ENCODE measurements at places on chromosomes 11 and 22.

- peak; percentile 91 for DNase-seq
These were observed 112.8 kb downstream of the WNT7B start for GRCh38 chr22:45863981-45864751.

DNA sequence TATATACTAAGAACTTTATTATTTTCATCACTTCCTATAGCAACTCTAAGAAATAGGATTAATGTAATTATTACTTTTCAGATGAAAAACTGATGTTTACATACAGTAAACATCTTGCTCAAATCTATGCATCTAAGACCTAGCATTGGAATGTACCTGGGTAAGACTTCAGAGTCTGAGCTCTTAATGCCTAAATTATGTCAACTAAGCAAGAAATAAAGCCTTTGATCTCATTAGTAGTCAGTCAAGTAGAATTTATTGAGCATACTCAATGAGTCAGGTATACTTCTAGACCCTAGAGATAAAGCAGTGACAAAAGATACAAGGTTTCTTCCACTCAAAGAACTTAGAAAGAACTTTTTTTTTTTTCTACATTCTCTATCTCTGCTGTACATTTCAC, 16.7 kb upstream of the OR51Q1 start:
- no peak for DNase-seq

GRCh38 chr11:18522388-18522787, 4.4 kb downstream of the TSG101 start:
- DNase-seq: no peak

- DNase-seq: no peak
These were observed 159.2 kb downstream of the TRIM29 start for GRCh38 chr11:119978696-119979095.

- peak; percentile 92 for DNase-seq
These were observed 15.7 kb upstream of the SPTBN2 start for GRCh38 chr11:66744485-66745355.

DNA sequence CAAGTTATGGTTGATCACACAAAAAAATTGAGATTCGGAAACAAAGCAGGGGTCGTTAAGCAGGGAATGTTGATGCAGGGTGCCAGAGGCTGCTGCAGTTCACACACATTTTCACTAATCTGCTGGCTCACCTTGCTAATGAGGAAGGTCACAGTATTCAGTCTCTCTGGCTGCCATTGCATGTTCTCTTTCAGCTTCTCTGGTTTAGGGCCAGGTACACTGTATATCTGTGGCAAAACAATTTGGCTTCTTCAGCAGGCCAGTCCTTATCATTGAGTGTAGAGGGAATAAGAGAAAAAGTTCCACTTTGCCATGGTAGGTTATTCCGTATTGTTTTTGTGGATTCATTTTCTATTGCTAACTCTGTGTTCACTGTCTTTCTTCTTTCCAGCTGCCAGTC, 283.7 kb upstream of the ANO3 start:
- DNase-seq: no peak

GRCh38 chr11:57460022-57460757, at the start of gene RTN4RL2:
Gene RTN4RL2, plus strand, starts transcription at chr11:57460528. Its CDS starts 338 bp downstream, at chr11:57460866.
- peak; percentile 74 for DNase-seq

GRCh38 chr11:74084796-74085541, 76.1 kb upstream of the UCP3 start:
- no peak for DNase-seq

GRCh38 chr11:64729851-64730382, 6.9 kb upstream of the NRXN2 start:
- DNase-seq: peak; percentile 85

- no peak for DNase-seq
These were observed 113.4 kb upstream of the C11orf87 start for GRCh38 chr11:109308551-109308950.

GRCh38 chr11:124892146-124892545, 5.5 kb downstream of the ROBO4 start:
- DNase-seq: no peak

DNA sequence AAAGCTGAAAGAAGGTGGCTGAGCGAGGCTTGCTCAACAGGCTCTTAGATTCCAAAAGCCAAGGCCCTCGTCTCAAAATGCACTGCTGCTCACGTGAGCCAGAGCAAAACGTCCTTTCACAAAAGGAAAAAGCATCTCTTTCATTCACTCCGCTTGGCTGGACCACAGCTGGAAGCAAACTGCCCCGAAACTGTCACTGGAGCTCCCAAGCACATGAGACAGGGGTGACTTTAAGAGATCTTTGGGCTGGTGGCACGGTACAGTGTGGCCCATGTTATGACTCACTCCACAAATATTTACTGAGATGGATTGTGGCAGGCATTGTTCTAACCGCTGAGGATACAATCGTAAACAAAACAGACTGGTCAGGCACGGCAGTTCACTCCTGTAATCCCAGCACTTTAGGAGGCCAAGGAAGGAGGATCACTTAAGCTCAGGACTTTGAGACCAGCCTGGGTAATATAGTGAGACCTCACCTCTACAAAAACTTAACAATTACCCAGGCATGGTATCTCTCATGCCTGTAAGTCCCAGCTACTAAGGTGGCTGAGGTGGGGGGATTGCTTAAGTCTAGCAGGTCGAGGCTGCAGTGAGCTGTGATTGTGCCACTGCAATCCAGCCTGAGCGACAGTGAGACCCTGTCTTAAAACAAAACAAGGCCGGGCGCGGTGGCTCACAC, 3.6 kb downstream of the PLA2G6 start:
- DNase-seq: no peak

DNA sequence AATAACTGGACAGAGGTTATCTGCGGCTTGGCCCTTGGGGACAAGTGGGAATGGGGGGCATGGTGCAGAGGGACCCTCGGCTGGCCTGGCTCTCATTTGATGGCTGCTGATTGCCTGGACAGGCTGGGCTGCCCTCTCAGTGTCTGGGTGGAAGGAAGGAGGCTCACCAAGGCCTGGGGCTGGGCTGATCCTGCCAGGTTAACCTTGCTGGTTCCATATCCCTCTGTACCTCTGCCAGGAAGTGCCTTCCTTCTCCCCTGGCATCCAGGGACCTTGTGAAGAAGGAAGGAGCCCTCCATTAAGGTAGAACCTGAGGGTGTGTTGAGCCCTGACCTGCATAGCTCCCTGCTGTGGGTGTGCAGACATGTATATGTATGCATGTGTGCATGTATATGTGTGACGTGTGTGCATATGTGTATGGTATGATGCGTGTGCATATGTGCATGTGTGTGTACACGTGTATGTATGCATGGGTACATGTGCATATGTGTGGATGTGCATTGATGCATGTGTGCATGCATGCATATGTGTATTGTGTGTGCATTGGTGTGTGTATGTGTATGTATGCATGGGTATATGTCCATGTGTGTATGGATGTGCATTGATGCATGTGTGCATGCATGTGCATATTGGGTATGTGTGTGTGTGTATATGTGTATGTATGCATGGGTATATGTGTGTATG, 433.9 kb downstream of the TBC1D22A start:
- DNase-seq: no peak

DNA sequence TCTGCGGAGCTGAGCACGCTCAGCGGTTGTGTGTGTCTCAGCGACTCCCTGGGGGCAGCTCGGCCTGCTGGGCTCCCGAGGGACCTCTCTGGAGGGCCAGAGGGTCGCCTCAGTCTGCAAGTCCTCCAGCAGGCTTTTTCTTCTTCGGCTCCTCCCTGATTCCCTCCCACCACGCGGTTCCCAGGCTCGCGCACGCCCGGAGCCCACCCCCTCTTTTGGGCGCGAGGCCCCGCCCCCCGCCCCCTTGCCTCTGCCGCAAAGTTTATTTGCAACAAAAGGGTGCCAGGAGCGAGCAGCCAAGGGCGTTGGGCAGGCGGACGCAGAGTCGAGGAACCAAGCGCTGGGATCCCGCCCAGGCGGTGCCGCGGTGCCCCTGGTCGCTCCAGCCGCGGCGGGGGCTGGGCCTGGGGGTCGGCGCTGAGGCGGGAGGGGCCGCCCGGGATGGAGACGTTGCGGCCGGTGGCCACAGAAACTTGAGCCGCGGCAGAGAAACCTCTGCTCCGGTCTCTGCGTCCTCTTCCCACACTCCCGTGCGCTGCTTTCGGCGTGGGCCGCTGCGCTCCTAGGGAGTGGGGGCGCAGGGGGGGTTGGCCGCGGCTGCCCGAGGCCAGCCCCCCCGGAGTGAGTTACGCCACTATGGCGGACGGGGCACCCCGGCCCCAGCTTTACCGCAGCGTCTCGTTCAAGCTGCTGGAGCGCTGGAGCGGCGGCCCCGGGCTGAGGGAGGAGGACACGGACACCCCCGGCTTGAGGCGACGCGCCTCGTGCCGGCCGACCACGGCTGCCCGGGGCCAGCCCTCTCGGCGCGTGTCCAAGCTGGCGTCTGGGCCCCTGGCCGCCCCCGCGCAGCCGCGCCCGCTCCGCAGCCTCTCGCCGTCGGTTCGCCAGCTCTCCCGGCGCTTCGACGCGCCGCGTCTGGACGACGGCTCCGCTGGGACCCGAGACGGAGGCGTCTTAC, at the start of gene ARHGEF17:
Gene ARHGEF17, plus strand, starts transcription at position 274 of the 958 bp plus-strand sequence. Its CDS starts 363 bp downstream, at position 637.
- DNase-seq: peak; percentile 82

- DNase-seq: no peak
These were observed 69.4 kb upstream of the HORMAD2 start for GRCh38 chr22:30010789-30011405.

DNA sequence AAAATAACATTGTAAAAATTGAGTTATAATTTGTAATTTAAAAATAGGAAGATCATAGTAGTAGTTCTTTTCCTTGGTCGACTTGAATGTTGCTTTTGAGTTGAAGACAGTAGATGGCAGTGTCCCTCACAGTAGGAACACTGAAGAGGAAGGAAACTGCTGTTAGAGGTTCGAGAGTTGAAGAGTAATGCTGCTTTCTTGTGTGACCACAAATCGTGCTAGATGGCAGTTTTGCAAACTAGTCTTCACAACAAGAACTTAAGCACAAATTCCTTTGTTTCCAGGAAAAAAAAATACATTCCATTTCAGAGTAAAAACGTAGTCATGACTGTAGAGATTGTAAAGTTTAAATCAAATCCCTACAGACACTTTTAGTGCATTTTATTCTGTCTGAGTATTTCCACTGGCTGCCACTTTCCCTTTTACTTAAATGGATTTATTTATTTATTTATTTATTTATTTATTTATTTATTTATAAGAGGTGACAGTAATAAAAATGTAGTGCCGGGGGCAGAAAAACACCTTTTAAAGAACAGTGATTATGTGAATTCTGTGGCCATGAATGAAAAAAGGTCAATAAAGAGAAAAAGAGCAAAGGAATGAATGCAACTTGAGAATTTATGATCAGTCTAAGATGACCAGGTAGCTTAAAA, 54.6 kb downstream of the SPECC1L start:
- no peak for DNase-seq

GRCh38 chr11:131108760-131109159, 192.5 kb upstream of the SNX19 start:
- no peak for DNase-seq

DNA sequence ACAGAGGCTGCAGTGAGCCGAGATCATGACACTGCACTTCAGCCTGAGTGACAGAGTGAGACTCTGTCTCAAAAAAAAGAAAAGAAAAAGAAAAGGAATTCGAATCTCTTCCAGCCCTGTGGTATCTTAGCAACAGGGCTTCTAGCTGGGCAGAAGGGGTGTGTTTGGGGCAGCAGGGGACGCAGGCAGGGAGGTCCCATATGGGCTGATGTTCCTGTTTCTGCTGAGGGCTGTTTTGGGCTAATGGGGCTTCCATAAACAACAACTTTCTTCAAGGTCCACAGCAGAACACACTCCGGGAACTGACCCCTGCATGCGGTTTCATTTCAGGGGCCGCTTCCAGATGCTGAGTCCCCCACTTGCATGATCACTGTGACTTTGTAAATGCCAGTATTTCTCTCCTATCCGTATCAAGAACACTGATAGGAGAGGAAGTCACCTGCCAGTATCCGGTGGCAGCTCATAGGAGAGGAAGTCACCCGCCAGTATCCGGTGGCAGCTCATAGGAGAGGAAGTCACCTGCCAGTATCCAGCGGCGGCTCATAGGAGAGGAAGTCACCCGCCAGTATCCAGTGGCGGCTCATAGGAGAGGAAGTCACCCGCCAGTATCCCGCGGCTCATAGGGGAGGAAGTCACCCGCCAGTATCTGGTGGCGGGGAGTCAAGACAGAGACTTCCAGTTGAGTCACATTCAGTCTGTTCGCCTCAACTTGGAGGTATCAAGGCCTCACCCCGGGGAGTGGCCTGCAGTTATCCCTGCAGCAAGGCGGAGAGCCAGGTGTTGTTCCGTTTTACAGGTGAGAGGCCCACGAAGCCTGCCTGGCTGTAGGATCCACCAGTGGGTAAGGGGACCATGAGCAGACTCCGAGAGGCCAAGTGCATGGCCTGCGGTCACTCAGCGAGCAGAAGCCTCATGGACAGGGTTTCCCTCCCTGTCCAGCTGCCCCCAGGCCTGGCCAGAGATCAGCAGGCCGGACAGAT, 8.3 kb upstream of the FGF19 start:
- no peak for DNase-seq

DNA sequence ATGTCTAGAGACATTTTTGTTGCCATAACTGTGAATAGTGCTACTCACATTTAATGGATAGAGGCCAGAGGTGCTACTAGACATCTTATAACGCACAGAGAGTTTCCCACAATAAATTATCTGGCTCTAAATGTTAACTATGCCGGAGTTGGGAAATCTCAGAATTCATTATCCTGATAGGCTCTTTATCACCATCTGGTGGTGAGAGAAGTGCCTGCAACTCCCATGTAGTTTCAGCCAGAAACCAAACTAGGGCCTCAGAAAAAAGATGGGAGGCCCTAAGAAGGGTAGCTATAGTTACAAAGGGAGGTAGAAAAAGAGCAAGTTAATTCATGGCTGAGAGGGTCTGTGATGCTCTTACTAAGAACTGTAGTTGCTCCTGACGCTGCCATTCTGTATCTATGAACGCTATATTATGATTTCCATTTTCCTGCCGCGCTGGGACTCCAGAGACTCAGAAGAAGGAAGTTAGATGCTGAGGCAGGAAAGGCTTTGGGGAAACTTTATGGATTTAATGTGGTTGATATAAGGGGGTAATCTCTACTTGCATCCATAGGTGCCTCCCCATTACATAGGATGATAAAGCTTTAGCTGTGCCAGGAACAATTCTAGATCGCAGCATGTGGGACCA, 22.9 kb upstream of the MRPL17 start:
- peak; percentile 65 for DNase-seq

DNA sequence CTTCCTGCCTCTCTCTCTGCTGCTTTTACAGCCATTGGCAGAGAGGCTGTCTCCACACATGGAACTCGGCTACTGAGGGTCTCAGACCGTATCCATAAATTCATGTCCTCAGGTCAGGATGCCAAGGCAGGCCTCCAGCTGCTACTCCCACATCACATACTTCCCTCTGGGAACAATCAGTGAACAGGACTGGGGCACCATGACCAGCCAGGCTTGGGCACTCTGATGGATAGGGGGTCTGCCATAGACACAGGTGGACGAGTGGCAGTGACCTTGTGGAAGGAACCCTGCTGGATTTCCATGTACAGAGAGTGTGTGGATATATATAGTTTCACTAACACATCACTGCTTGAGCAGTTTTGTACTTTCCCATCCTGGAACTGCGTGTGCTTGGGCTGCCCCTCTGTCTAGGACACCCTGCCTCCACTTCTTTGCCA, 97.7 kb upstream of the PARVA start:
- DNase-seq: no peak

DNA sequence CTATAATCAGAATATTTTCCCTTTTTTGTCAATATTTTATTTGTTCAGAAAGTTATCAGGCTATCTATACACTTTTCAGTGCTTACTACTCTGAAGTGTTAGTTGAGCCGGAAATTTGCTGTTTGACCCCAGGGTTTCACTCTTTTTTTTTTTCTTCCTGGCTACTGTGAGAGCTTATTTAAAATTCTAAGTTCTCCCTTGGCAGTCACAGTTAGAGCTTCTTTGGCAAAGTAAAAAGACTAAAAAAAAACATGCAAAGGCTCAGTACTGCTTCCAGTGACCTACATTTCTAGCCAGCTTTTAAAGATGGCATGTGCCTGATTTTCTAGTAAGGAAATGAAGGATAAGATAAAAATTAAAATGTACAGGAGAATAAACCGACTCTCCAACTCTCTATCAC, 48.4 kb downstream of the ELP4 start:
- no peak for DNase-seq
